Hematopoietic multipotent progenitor cell treated with erythropoietin and hydrocortisone succinate and interleukin-3 and kit ligand, for 6 days (in vitro differentiated cells): ENCODE measurements at places on chromosomes 11 and 22.

DNA sequence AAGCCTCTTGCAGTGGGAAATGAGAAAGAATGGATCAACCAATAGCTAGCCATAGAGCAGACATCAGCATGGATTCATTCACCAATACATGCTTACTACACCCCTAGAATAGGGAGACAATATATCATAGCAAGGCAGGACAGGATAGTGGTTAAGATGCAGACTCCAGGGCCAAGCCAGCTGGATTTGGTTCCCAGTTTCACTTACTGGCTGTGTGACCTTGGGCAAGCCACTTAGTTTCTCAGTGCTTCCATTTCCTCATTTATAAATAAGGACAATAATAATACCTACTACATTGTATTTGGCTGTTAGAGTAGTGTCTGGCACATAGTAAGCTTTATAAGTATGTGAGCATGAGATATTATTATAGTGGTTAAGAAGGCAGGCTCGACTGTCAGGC lies 7.1 kb downstream of the DCHS1 start:
- no peak for DNase-seq

DNA sequence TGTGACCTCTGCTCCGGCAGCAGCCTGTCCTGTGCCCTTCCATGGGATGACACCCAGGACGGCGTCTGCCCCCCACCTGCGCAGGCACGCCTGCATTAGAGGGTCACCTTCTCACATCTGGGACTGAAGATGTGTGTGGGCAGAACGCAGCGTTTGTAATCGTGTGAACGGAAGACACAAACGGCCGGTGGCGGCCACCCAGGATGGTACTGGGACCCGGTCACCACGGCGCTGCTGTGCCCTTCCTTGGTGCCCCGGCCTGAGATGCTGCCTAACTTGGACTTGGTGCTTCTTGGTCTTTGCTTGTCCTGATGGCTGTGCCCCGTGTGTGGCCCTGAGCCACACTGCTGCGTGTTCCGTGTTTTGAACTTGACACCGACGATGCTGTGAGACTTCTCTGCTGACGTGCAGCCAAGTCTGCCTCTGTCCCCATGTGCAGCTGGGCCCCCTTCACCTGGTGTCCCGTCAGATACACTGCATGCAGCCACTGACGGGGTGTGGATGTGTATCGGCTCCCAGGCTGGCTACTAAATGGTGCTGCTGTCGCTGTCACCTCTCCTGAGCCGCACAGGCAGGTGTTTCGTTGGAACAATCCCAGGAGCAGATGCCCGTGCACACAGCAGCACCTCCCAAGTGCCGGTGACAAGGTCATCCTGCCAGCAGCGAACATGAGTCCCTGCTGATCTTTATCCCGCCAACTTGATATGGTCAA lies 21.4 kb downstream of the YPEL1 start:
- DNase-seq: no peak

GRCh38 chr11:789943-790342 lies at the start of gene CEND1:
TSS of gene CEND1 (minus strand) at chr11:790090. CDS start at chr11:788576, 1,514 bp downstream.
- DNase-seq: peak; percentile 32

- no peak for DNase-seq
Observed at GRCh38 chr11:123247496-123247799, 52.4 kb upstream of the CLMP start.

DNA sequence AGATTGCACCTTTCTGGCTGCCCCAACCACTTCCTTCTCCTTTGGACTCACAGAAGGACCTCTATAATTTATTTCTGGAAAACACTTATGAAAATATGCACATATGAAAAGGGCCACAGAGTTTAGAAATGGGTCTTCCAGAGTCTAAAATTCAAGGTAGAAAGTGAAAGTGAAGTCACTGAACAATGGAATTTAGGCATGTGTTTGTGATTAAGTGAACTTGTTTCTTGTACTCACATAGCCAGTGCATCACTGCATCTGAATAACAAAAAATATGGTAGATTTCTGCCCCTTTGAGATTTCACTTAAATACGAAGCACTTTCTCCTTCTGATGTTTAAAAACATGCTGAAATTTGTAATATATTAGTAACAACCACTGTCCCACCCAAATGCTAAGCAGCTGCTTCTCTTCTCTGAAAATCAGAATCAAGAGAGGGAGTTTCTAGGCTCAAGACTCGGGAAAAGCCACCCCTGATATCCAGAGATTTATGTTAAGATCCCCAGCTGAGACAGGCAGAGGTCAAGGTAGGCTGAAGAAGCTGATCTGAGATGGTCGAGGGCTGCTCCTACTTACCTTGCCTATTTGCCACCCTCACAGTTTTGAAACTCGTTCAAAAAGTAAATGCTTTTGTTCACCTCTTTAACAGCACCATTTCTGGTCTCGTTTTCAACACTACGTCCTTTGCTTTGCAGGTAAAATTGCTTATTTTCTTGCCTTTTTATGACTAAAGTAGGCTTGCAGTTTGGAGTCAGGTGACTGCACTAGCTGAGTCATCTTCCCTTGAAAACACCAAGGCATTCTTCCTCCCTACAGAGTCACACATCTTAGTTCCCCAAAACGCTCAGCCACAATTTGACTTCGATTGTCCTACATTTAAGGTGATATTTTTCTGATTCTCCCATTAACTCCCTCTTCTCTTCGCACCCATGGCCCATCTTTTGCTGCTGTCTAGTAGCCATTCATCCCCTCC lies at the start of gene XKR3:
TSS of gene XKR3 (minus strand) at position 696 of the 972 bp plus-strand sequence. CDS start 17,338 bp downstream, outside the sequence.
- DNase-seq: peak; percentile 75

DNA sequence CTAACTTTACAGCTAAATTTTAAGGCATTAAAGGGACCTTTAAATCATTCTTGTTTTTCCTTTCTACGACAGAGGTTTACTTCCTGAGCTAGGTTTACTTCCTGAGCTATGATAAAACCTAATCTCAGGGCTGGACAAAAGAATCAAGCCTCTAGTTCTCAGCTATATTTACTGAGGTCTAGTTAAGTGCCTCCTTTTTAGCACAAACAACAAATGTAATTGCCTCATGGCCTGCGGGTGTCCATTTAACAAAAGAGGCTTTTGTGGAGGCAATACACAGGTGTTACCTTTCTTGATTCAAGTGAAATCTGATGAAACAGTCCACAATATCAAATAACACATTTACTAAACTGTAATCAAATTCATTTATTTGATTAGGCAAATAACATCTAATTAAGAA lies 67.3 kb downstream of the IMMP1L start:
- DNase-seq: no peak

GRCh38 chr22:49903322-49904039 lies 14.8 kb downstream of the ALG12 start:
- peak; percentile 84 for DNase-seq

DNA sequence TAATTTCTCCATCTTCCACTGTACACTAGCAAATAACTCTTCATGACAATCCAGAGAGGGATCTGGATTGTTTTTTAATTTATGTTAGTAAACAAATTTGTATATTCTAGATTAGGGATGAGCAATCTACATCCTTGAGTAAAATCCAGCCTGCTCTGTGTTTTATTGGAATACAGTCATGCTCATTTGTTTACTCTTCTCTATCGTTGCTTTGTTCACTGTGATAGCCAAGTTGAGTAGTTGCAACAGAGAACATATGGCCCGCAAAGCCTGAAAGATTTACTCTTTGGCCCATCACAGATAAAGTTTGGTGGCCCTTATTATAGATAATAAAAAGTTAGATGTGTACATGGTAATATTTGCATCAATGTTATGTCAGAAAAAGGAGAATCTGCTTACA lies 6.2 kb upstream of the BLID start:
- no peak for DNase-seq
